ENCODE measurements at places on chromosomes 13 and 19.

- no peak for DNase-seq
Measured at GRCh38 chr13:44128552-44129001, 245.0 kb upstream of the SERP2 start.

- DNase-seq = no peak
Measured at GRCh38 chr19:21482863-21483276, 22.5 kb upstream of the ZNF429 start.

DNA sequence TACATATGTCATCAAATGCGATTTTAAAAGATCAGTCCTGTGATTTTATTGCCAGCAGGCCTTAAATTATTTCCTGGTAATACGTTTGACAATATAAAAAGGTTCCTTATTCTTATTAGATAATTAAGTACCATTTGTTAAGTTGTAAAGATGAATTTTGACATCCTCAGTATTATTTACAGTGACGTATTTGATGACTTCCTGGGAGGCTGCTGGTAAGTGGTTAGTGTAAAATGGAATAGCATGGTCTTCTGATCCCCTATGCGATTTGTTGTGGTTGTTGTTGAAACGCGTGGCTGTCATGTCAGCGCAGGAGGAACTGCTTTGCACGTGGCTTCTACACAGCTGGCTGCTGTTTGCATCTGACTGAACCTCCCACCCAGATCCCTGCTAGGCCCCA, 99.7 kb downstream of the DCLK1 start:
- no peak for DNase-seq

DNA sequence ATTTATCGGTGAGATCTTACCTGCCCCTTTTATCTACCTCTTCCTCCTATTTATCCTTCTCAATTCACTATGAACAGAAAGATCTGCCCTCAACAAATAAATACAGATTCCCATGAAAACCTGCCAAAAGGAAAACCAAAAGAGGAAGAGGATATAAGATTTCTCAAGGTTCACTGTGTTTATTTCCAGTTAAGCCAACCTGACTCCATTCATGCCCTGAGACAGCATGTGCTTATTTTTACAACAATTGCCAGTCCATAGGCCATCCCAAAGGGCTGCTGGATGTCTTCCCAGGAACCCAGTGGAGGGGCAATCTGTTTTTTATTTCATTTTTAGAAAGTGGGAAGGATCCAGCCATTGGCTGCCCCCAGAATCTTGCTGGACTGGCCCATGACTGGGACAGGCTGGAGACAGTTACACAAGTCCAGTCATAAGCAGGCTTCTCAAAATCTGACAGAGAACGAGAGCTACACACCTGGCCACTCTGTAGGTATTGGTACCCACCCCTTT, 209.1 kb downstream of the IRS2 start:
- no peak for DNase-seq

DNA sequence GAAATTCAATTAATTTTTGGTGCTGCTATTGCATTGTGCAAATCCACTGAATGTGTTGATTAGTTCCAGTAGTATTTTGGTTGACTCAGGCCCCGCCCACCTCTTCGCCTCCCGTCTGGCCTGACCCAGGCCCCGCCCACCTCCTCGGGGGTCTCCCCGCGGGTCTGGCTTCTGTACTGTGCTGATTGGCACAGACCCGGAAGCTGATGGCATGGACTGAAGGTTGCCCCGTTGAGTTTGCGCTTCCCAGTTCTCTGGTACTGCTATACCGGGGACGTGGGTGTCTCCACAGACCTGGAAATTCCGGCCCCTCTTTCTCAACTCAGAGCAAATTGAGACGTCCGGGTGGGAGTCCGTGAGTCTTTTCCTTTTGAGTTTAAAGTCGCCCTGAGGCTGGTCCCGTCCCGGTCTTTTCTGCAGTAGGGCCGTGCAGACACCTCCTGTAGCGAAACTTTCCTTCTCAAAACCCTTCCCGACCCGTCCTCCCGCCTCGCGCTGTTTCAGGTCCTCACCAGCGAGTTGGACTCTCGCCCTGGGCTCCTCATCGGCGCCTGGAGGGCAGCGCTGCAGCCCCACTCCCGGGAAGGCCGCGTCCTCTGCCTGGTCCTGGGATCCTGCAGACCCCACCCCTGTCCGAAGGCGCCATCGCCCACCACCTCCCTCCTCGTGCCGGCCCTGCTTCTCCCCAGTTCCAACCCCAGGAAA, 14.8 kb downstream of the ZNF701 start:
- DNase-seq = peak; percentile 65

DNA sequence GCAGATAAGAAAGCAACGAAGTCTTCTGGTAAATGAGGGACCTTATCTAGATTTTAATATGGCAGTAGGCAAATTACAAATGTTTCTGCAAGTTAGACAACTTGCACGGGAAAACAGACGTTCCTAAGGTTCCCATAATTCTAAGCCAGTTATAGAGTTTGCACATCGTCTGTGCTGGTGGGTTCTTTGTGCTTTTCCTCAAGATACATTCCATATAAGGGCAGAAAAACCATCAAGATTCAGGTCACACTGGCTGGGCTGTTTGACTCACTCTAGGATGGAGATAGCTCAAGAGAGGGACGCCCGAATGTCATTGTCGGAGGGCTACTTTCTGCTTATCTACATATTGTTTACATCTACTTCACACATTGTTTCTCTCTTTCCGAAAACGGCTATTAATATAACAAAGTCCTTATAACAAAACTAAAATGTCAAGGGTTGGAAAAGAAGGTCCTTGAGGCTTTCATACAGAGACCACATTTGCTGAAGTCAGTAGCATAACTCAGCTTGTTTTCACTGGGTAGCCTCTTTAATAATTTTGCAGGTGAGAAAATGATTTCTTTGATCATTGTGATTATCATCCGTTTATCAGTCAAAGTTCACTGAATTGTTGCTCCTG, 44.4 kb downstream of the SOX1 start:
- DNase-seq = no peak

DNA sequence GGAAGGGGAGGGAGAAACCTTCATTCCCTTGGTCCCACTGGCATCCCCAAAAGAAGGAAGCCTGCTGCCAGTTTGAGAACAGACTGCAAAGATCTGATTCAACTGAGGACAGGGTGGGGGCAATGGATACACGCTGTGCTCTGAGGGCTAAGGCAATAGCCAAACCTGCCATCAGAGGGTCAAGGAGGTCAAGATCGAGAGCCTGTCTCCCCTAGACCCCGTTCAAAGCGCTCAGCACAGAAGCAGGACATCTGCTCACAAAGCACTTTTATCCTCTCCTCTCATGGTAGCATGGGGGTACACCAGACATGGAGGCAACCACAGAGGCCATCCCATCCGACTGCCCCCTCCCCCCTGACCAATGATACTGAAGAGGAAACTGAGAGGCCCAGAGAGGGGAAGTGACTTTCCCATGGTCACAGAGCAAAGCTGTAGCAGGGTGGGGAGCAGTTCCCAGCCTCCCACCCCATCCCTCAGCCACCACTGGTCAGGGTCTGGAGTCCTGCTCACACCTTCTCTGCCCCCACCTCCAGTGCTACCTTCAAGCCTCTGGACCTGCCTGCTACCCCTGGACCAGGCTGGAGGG, 11.1 kb downstream of the POU2F2 start:
- DNase-seq = no peak

- DNase-seq = peak; percentile 98
Measured at GRCh38 chr19:12791345-12792050, at the start of gene JUNB. JUNB (plus strand) TSS chr19:12791486; CDS start chr19:12791772, 286 bp downstream.

DNA sequence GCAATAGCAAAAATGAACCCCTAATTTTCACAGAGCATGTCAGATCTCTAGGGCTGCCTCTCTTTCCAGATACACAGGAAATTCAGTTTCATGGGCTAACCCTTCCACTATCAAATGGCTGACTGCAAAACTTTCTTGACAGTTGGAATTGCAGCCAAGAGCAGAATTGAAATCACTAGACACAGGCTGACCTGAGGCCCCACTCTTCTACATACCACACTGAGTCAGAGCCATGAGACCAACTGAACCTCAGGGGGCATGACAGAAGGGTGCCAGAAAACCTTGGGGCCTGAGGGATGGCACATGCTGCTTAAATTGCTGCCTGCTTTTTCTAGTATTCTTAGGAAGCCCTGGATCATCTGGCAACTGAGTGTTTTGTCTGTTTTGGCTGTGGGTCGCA, 1.7 kb upstream of the DLEU7 start:
- DNase-seq = no peak

DNA sequence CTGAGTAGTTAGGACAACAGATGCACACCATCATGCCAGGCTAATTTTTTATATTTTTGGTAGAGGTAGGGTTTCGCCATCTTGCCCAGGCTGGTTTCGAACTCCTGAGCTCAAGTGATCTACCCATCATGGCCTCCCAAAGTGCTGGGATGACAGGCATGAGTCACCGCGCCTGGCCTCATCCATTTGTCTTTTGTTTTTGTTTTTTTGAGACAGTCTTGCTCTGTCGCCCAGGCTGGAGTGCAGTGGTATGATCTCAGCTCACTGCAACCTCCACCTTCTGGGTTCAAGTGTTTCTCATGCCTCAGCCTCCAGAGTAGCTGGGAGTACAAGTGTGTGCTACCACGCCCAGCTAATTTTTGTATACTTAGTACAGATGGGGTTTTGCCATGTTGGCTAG, 57.0 kb downstream of the DNM2 start:
- no peak for DNase-seq

DNA sequence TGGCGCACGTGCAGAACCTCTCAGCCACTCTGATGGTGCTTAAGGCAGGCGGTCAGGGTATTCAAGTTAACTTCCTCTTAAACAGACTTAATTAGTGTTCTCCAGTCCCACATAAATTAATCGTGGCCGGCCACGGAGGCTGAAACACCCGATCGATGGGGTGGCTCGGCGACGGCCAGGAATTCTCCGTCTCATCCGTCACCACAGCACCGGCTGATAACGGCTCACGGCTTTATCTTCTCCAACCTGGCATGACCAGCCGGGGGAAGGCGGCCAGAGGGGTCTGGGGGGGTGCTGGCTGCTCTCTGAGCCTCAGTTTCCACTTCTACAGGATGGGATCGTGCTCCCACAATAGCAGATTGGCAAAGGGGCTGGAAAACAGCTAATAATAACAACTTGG, 32.6 kb upstream of the TCF3 start:
- no peak for DNase-seq

- peak; percentile 4 for DNase-seq
Measured at GRCh38 chr19:56091751-56092546, 29.1 kb downstream of the ZNF787 start.

- DNase-seq = no peak
Measured at GRCh38 chr13:48448959-48449614, 36.2 kb upstream of the LPAR6 start.

DNA sequence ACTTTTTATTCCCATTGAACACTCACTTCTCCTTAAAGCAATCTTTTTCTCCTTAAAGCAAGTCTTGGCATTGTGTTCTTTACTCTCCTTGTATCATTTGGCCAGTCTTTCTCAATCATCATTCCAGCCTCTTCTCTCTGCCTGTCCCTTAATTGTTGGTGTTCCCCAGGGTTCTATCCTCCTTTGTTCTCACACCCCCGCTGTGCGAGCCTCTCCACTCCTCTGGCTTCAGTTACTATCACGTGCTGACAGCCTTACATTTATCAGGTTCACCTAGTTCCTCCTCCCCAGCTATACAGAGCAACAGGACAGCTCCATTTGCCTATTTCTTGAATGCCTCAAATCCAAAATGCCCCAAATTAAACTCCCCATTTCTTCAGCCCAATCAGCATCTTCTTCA, 24.6 kb downstream of the CYSLTR2 start:
- DNase-seq = no peak

- DNase-seq = no peak
Measured at GRCh38 chr13:66353664-66354063, 876.5 kb downstream of the PCDH9 start.

- no peak for DNase-seq
Measured at GRCh38 chr19:56732976-56733375, 61.4 kb upstream of the ZNF835 start.

DNA sequence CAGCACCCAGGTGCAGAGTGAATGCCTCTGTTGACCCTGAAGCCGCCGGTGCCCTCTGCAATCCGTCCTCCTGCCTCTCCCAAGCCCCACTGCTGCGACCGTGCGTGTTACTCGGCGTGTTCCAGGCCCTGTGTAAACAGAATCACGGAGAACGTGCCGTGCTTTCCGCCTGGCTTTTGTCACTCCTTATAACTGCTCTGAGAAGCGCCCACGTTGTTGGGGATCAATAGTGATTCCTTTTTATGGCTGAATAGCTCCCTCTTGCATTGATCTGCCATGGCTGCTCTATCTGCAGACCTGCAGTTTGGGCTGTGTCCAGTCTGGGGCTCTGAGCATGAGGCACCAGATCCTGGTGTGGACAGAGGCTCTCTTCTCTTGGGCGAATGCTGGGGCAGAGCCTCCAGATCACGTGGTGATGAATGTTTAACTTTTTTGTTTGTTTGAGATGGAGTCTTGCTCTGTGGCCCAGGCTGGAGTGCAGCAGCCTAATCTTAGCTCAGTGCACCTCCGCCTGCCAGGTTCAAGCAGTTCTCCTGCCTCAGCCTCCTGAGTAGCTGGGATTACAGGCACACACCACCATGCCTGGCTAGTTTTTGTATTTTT, 15.8 kb downstream of the ADPRHL1 start:
- DNase-seq = no peak

DNA sequence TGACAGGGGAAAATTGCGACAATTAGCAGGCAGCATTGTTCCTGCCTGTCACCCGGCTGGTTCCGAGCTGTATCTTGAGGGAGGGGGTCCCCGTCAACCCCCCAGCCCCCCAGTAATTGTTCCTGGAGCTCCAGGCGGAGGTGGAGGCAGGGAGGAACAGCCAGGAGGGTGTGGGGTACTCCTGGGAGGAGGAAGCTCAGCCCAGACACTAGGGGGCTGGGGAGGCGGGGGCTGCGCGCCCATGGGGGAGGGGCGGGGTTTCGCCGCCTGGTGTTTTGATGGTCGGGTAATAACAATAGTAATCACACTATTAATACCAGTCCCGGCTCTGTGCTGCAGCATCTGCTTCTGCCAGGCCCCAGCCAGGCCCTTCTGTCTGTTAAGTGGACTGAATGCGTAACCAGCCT, 8.6 kb downstream of the NPAS1 start:
- no peak for DNase-seq

DNA sequence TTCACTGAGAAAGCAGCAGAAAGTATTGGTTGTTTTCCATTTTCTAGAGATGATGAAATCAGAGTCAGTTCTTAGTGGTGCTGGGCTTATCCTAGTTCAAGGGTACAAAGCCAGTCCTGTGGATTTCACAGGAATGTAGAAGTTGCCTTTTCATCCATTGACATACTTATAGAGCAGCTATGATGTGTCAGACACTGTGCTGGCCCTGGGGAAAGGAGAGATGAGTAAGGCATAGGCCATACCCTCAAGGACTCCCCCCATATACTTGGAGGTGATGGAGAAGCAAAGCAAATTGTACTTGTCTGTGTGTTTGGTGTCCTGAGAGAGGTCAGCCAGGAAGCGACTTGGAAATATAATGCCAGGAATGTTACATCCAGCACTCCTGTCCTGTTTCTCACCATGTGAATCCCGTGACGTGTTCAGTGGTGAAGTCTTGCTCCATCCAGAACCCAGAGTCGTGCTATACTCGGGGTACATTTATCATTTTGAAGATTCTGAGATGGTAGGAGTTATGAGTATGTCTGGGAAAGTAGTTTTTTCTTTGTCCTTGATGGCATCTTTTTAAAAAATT, 22.6 kb downstream of the ERCC5 start:
- no peak for DNase-seq

- no peak for DNase-seq
Measured at GRCh38 chr13:66543780-66544179, 686.4 kb downstream of the PCDH9 start.

Measured in left hindlimb (tissue), 1 donor.